ENCODE measurements at places on chromosomes 1 and 21.

GRCh38 chr1:234597894-234598293 is 12.1 kb downstream of the IRF2BP2 start:
- no peak for DNase-seq

- peak; percentile 96 for DNase-seq
These were observed at the start of the genes ATP5PF and GABPA for GRCh38 chr21:25734904-25735645. TSS of gene ATP5PF (minus strand) at chr21:25734904. CDS start at chr21:25729794, 5,110 bp downstream. TSS of gene GABPA (plus strand) at chr21:25734972. CDS start at chr21:25741599, 6,627 bp downstream.

DNA sequence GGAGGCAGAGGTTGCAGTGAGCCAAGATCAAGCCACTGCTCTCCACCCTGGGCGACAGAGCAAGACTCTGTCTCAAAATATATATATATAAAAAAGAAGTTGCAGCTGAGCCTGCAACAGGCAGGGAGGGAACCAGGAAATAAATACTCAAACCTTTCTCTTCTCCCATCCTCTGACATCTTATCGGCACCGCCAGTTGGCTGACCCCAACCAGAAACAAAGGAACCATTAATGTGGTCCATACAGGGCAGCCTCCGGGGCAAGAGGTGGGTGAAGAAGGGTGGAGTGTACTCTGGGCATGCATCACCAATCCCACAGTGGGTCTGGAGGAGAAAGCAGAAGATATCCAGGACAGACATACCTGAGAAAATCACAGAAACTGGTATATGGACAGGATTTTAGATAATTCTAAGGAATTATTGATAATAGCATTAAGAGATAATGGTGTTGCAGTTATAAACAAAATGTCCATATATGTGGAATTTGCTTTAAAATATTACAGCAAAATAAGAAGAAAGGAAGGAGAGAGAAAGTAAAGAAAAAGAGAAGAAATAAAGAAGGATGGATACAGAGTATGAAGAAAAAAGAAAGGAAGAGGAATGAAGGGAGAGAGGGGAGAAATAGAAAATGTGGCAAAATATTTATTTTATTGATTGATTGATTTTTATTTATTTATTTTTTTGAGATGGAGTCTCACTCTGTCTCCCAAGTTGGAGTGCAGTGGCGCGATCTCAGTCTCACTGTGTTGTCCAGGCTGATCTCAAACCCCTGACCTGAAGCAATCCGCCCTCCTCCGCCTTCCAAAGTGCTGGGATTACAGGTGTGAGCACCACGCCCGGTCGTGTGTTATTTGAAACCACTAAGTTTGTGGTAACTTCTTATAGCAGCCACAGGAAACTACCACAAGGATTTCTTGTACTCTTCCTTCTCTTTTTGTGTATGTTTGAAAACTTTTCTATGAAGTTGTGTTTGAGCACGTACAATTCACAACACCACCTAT is 4.1 kb upstream of the PTAFR start:
- no peak for DNase-seq

- no peak for DNase-seq
These were observed 13.6 kb upstream of the TMPRSS2 start for GRCh38 chr21:41521489-41522027.

DNA sequence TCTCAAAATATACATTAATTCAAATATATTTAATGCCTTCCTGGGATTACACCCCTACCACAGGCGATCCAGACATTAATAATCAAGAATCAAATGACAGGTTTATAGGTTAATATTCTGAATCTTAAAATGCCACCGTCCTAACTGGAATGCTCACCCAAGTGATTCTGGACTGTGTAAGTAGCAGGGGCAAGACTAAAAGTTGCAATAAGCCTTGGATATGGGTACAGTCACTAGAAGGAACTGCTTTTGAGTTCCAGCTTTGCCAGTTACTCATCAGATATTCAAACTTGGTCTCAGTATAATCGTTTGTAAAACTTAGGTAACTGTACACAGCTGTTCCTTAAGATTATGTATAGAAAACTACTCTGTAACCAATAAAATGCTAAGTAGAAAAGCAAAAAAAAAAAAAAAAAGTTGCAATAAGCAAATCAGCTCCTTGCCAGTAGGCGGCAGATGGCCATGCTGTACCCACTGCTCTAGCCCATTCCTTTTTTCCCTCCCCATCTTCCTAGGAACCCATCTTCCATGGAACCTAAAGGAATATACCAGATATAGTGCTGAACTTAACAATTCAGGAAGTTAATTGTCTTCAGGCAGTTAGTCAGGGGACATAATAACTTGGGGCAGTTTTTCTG is 10.5 kb downstream of the RO60 start:
- DNase-seq = no peak

- DNase-seq = no peak
These were observed 2.0 kb upstream of the B3GALT5 start for GRCh38 chr21:39610703-39611102.

DNA sequence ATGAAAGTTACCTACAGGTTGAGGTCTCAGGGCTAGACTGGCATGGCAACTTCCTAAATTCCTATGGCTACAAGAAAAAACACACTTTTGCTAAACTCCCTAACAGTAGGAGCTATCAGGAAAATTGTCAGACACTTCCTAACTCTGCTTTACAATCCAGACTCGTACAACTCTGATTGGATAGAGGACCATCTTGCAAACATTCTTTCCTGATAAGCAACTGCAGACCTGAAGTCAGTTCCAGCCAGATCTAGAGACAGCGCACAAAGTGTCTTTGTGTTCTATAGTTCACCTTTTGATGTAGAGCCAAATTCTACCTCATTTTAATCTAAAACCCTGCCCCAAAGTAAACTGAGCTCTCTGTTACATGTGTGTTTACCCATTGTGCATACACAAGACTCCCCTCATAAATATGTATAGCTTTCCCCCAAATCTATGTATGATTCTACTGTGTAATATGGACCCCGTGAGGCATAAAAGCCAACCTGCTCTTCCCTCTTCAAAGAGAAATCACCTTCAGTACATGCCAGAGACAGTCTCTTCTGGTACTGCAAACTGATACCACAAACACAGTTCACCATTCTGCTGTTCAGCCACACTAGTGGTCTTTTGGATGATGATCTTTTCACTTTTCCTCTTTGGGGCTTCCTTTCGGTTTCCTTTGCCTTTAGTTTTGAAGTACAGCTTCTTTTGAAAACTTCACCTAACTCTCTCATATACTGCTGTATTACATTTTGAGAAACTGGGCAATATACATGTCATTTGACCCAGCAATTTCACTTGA is 21.7 kb downstream of the ZP4 start:
- DNase-seq = no peak
